ENCODE measurements at places on chromosomes 4 and X.

DNA sequence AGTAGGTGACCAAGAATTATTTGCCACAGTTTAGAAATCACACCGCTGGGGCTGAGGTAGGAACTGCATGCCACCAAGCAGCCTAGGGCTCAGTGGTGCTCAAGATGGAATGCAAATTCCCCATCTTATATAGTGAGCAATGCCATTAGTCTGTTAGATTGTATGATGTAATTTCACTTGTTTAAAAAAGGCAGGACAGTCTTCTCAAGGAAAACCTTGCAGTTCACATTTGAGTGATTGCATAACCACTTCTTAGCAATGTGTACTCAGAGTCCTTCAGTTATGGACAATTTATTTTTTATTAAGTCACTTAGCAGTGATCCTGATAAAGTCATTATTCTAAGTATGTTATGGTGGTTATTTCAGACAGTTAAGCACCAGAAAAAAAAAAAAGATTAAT, 142.9 kb upstream of the SFRP2 start:
- DNase-seq = no peak

DNA sequence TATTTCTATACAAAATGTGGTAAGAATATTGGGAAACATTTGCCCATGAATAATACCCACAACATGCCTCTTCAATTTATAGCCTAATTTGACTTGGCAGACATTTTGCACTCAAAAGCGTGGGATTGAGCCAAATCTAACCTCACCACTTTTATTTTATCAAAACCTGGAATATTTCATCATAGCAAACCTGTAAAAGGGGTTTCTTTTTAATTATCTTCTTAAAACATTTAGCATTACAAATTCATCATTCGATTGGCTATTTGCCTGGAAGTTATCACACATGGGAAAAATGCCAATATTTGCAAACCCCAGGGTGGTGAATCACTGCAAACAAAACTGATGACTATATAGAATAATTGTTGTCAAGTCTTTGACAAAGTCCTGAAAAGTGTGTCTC, 56.2 kb downstream of the VCX3B start:
- DNase-seq = no peak

GRCh38 chr4:77433418-77433733, 172.2 kb upstream of the CXCL13 start:
- DNase-seq = no peak

DNA sequence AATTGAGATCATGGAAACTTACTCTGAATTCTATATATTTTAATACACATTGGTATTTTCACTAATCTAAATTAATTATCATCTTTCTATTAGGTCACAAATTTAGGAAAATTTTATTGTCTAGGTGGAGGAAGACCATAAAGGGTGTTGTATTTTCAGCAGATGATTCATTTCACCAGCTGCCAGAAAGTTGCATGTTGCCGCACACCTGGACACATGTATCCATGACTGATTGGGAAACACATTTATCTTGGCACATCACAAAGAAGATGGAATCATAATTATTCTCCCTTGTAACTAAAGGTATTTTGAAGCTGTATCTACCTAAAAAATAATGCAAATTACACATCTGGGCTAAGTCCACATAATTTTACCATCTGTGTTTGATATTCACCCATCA, 33.1 kb downstream of the SLC7A11 start:
- no peak for DNase-seq

- no peak for DNase-seq
These were observed 25.4 kb downstream of the CLCN5 start for GRCh38 chrX:49947781-49948180.

- no peak for DNase-seq
These were observed 943.1 kb downstream of the ARAP2 start for GRCh38 chr4:35300996-35301774.

DNA sequence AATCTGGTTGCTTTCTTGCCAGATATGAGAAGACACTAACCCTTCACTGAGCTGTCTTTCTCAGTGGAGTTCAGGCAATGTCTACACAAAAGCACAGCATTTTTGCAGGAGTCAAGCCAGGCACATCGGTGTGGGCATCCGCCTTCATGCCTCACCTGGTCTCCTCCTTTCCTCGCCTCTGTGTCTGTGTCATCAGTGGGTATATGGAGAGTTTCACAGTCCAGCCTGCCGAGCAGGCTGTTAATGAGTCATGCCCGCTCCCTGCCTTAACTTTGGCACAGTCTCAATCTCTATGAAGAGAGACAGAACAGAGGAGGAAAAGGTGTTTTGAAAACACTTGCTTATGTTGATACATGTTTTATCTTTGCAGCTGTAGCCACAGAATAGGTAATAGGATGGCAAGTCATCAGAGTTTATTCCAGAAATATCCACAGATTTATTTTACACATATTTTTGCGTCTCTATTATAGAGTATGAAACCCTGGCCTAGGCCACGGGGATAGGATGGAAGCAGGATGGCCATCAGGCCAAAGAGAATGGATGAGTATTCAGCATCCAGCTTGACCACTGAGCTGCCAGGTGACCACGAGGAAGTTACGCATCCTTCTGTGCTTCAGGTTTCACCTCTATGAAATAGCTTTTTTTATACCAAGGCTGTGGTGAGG, 32.8 kb upstream of the MAML3 start:
- no peak for DNase-seq

DNA sequence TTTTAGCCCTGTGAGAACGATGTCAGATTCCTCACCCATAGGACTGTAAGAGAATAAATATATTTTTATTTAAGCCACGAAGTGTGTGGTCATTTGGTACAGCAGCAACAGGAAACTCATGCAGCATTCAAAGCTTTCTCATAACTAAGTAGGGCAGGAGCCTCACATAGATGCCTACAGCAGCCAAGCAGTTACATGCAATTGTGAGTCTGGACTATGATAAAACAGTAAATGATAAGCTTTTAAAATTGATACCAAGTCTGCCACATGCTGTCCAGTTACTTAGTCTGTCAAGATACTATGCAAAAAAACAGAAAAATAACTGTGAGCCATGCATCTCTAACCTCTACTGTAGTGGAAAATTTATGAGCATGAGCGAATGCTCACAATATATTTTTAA, 359.6 kb downstream of the HS3ST1 start:
- DNase-seq = no peak
